NCI-H510A treated with DMSO at 0.1 percent for 48 hours (cell line): ENCODE measurements at places on chromosomes 12 and 14.

GRCh38 chr14:56094076-56094475, 24.1 kb upstream of the PELI2 start:
- DNase-seq: no peak

DNA sequence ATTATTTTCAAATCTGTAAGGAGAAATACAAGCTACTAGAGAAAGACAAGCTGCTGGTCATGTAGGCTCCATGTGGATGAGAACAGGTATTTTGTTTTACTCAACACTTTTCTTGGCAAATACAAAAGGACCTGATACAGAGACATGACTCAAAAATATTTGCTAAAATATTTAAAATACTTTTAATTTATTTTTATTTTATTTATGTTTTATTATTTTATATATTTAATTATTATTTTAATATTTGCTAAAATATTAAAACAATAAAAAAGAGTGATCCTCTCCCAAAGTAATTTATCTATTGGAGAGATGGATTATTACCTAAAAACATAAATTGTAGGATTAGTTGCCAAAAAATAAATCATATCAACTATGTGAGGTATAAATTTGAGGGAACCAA, 808.9 kb upstream of the SEL1L start:
- DNase-seq: no peak

DNA sequence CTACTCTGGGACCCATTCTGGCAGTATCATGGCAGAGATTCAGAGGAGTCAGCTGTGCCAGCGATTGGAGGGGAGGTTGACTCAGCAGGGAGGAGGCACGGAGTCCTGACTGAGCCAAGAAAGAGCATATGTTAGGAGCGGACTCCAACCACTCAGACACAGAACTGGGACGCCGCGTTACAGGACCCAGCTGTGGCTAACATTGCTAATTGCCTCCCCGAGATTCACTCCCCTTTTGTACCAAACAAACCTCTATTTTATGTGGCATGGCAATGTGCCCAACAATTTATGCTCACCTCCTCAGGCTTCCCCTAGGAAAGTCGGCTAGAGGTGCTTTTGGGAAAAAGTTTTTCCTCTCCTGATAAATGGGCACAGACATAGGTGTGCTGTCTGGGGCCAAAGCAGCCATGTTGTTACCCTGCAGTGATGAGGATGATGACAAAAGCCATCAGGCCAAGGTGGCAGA, 15.2 kb upstream of the CLIP1 start:
- no peak for DNase-seq

- DNase-seq: no peak
Observed at GRCh38 chr12:128643155-128643554, 180.6 kb downstream of the SLC15A4 start.

GRCh38 chr14:97329701-97330100, 532.5 kb downstream of the VRK1 start:
- no peak for DNase-seq

DNA sequence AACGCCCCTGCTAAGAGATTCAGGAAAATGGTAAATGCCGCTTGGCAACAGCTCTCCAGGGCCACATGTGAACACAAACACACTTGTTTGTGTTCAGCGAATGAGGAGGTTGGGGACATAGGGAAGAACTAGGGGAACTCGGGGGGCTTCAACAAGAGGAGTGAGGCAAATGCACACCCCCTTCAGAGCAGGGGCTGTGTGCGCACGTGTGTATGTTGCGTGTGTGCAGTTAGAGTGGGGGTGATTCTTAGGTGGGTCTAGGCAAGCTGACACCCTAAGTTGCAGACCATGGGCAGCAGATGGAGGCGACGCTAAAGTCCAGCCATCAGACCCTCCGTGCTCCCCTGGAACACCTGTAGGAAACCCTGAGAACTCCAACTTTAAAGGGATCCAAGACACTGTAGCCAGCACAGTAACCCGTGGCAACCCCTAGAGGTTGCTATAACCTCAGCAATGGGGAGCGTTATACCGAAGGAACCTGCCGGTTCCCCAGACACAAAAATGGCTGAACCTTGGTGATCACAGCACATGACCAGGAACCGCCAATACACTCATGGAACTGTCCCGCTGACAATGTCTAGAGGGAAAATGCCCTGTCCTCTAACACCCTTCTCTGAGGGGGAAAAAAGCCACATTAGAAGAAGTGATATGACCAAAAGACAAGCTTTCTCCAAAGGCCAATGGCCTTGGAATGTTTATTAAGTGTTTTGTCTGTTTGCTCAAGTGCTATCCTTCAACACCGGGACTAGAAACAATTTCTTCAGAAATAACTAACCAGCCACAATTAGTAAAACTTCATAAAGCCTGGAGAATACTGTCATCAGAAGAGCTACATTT, 86.5 kb upstream of the CEP83 start:
- DNase-seq: no peak
